ENCODE measurements at places on chromosomes 7 and 10. TPM values are rescaled to one million over a fixed set of nuclear protein-coding genes. Genes with fewer than 3 reads are reported as not detected.
A peak's percentile ranks its signal among the peaks of the same experiment; 100 is the strongest.

The LRRC61 gene
- total RNA-seq: 1.4 TPM

GRCh38 chr10:132939957-132940790 is 2.2 kb downstream of the CFAP46 start:
- peak; percentile 35 for DNase-seq

The OR9A2 gene
- total RNA-seq: not detected

DNA sequence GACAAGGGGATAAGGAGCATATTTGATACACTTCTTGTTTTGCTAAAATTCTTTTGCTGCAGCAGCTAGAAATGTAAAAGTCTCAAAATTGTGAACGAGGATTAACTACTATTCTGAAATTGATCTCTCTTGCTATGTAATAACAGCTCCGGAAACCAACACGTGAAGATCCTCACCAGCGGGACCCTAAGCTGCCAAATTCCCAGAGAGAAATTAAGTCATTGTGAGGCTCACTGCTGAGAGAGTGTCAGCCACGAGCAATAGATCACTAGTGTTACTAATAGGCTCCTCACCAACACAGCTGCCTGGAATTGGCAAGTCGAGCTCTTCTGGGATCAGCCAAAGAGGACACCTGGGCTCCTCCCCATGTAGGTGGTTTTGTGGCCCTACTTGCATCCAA is 5.6 kb upstream of the VWA2 start:
- DNase-seq: no peak

The NYAP1 gene
- total RNA-seq: not detected

The EN2 gene
- not detected for total RNA-seq

The ACSM6 gene
- not detected for total RNA-seq

DNA sequence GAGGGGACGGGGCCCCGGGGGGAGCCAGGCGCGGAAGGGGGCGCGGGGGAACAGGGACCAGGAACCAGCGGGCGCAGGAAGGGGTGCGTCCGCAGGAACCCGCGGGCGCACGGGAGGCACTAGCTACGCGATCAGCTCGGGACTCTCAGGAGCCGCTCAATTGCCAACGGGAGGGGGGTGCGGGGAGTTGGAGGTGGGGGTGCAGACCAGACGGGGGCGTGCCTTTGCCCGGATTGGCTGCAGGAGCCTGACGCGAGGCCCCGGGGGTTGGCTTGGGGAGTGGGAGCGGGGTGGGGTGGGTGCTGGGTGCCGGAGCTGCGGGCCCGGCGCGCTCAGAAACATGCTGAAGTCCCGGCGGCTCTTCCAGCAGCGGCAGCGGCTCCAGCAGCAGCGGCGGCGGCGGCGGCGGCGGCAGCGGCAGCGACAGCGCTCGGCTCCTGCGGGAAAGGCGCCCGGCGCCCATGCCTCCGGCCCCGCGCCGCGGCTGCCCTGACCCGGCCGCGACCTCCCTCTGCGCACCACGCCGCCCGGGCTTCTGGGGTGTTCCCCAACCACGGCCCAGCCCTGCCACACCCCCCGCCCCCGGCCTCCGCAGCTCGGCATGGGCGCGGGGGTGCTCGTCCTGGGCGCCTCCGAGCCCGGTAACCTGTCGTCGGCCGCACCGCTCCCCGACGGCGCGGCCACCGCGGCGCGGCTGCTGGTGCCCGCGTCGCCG is at the start of gene ADRB1:
Gene ADRB1, plus strand, starts transcription at position 335 of the 715 bp plus-strand sequence. Its CDS starts 267 bp downstream, at position 602.
- peak; percentile 77 for DNase-seq

The DGKI gene
- 0.64 TPM for total RNA-seq

DNA sequence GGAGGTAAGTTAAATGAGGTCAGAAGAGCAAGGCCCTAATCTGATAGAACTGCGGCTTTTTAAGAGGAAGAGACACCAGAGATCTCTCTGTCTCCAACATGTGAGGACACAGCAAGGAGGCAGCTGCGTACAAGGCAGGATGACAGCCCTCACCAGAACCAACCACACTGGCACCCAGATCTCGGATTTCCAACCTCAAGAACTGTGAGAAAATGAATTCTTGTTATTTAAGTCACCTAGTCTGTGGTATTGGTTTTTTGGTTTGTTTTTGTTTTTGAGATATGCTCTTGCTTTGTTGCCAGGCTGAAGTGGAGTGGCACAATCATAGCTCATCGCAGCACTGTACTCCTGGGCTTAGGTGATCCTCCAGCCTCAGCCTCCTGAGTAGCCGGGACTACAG is 127.2 kb downstream of the DLG5 start:
- no peak for DNase-seq

DNA sequence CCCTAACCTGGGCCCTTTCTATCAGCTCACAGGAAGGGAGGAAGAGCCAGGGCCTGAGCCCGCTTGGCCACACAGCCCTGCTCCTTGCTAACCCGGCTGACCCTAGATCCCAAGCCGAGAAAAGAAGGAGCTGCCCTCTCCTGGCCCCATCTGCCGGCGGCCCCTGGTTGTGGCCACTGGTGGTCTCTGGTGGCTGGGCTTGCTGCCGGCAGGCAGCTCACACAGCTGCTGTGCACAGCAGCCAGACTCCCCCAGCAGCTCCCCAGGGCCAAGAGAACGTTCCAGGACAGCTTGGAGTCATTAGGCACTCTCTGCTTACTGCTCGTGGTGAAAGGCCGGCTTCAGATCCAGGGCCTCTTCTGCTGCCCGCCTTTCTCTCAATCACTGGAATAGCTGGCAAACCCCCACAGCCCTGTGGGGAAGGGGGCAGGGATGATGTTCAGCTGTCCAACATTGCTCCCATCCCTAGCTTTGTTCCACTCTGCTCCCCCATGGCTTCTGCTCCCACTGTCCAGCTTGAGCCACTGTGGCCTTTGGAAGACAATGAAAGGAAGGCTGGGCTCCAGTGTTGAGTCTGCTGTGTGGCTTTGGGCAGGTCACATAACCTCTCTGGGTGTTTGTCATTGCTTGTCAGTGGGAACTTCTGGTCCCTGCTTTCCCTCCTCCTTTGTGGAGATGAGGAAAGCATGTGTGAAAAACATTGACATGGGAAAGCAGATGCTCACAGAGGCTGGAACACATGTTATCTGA is 35.4 kb upstream of the COL13A1 start:
- no peak for DNase-seq
